ENCODE measurements at places on chromosomes 16 and 17.

GRCh38 chr17:77741109-77741508, 217.4 kb upstream of the TNRC6C start:
- no peak for DNase-seq

GRCh38 chr16:31081428-31082351, 7.1 kb downstream of the PRSS53 start:
- no peak for DNase-seq

DNA sequence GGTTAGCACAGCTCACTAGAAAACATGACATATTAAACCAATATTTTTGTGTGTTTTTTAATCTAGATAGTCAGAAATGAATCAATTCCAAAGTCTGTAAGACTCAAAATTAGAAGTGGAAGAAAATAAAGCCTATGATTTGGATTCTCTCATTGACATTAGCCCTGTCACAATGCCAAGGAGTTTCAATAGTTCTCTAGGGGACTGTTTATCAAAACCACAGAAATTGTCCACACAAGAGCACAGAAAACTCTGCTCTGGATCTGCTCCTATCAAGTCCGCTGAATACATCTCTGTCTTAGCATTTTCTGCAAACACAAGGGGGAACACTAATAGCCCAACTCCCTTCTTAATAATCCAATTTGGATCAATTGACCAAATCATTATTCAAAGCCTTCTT, 152.0 kb downstream of the HS3ST3B1 start:
- peak; percentile 11 for DNase-seq

DNA sequence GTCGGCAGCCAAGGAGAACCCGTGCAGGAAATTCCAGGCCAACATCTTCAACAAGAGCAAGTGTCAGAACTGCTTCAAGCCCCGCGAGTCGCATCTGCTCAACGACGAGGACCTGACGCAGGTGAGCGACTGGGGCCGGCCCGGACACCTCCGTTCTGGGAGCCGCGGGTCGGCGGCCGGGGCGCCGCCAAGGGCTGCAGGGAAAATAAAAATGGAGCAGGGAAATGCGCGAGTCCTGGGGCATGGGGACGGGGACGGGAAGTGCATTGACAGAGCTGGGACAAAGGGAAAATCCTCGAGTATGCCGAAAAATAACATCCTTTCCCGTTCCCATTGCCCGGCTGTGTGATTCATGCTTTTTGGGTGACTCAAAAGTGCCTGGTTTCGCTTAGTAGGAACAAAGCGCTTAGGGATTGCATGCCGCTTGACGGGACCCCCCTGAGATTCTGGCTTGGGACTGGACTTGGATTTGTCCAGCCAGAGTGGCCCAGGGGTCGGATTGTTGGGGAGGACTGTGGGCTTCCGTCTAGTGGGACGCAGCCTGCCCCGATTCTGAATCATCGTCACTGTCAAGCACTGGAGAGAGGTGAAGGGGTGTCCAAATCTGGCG, 699 bp downstream of the MPRIP start:
- DNase-seq: peak; percentile 75

DNA sequence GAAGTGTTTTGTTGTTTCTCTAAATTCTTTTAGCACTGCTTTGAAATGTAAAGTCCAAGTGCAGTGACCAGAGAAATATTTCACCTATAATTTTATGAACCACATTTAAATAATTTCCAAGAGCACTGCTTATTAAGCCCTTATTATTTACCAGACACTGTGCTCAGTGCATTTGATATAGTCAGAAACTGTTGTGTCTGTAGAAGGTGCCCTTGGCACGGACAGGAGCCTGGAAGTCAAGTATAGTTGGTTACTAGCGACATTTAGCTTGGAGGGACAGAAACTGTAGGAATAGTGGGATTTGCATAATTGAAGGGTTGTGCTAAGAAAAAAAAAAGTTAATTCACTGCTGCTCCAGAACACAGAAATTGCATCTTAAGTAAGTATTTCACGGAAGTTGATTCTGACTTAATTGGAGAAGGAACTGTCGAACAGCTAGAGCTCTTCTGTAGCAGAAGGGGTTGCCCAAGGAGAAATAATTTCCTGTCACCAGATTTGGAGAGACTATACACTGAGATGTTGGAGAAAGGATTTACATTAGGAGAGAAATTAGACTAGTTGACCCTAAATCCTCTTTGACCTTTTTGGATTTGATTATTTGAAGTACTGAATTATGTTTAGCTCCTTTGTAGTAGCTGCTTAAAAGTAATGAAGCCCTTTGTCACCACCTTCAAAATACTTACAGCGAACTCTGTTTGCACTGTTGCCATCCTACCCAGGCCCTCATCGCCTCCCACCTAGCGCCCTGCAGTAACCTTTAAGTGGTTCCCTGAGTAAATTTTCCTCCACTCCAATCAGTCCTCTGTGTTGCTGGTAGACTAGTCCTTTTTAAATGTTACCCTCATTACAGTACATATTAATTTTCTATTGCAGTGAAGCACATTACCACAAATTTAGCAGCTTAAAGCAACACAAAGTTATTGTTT, 25.6 kb downstream of the COX10 start:
- no peak for DNase-seq

DNA sequence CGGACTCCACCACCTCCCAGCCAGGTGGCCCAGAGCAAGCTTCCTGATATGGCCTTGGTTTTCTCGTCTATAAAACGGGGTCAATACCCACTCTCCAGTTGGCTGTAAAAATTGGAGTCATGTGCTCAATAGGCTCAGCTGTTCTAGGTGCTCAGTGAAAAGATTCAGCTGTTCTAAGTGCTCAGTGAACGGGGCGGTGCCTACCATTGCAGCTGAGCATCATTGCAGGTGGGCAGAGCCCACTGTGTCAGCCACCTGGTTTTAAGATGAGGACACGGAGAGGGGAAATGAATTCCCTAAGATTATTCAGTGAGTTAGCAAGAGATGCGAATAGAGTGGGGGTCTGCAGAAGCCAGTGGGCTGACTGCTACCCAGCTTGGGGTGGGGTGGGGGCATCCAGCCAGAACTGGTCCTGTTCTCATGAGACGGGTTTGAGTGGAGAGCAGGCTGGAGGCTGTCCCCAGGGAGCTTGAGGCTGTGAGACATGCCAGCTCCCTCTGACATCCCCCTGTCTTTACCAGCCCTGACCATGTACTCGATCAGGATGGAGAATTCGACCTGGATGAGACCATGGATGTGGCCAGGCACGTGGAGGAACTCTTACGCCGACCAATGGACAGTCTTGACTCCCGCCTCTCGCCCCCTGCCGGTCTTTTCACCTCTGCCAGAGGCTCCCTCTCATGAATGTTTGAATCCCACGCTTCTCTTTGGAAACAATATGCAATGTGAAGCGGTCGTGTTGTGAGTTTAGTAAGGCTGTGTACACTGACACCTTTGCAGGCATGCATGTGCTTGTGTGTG, 21.9 kb downstream of the STAT5A start:
- DNase-seq: peak; percentile 36

DNA sequence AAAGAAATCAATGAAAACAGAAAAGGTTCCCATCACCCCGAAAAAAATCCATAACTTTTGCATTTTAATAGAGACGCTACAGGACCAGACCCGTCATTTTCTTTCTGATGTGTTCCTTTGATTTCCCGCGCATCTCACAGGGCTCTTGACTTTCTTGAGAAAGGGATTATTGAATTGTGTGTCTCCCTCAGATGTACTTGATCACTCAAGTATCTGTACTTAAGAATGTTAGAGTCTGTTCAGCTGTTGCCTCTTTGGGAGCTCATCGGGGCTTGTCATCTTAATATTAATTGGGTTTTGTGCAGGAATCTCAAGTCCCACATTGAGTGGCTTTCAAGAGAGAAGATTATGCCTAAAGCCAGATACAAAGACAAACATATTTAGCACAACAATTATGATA, 606.4 kb upstream of the SALL1 start:
- no peak for DNase-seq

DNA sequence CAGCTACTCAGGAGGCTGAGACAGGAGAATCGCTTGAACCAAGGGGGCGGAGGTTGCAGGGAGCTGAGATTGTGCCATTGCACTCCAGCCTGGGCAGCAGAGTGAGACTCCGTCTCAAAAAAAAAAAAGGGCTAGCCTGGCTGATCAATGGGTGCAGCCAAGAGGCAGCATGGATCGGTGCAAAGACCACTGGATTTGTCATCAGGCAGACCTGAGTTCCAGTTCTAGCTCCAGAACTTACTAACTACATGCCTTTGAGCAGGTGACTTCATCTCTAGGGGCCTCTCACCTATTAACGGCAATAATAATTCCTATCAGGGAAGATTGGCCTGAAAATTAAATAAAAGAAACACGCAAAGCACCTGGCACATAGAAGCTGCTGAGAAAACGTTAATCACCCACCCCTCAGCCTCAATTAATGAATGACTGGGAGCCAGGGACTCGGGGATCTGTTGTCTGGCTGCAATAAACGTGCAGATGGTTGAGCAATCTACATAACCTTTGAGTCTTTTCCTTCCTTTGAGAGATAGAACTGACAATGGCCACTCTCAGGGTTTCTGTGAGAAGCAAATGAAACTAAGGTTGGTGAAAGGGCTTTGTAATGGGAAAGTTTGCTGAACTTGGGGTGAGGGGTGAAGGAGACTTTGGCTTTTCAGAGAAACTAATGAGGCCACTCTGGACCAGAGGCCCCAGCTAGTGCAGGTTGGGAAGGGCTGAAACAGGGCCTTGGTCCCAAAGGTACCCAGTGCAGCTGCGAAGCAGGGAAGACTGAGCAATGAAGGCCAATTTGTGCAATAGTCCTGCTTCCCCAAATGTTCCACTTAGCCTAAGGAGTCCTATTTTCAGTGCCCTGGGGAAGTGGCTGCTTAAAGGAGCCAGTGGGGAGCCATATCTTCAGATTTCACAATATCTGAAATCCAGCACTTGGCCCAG, 7.6 kb downstream of the SEZ6L2 start:
- DNase-seq: no peak

DNA sequence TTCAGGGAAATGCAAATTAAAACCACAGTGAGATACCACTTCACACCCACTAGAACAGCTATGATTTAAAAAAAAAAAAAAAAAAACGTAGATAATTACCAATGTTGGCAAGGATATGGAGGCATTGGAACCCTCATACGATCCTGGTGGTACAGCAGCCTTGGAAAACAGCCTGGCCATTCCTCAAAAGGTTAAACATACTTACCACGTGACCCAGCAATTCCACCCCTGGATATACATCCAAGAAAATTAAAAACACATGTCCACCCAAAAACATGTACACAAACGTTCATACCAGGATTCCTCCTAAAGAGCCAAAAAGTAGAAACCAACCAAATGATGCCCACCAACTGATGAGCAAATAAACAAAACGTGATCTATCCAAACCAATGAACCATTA, 68.1 kb downstream of the GAS7 start:
- peak; percentile 35 for DNase-seq

DNA sequence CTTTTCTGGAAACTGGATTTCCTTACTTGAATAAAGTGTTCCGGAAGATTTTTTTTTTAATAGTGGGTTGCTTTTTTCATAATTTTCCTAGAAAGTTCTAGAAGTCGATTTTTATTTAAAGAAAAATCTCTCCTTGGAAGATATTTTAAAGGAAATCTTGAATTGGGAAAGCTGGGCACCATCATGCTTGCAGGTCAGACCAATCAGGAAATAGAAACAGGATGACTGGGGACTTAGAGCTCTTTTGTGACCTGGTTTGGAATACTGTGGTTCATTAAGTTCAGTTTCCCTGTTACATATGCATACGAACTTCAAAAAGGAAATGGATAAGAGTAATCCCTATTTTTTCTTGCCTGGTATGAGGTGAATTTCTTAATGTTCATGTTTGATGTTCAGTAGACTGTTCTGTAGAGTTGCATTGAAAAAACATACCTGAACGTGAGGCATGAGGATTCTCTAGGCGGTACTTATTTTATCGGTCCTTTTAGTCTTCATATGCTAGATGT, 1.2 kb downstream of the NFATC3 start:
- peak; percentile 60 for DNase-seq

- no peak for DNase-seq
Measured at GRCh38 chr16:11181242-11181898, 74.6 kb downstream of the SOCS1 start.

GRCh38 chr17:40686192-40686591, 17.4 kb downstream of the KRT24 start:
- no peak for DNase-seq

GRCh38 chr16:56505181-56505580, 14.6 kb downstream of the BBS2 start:
- DNase-seq: no peak

DNA sequence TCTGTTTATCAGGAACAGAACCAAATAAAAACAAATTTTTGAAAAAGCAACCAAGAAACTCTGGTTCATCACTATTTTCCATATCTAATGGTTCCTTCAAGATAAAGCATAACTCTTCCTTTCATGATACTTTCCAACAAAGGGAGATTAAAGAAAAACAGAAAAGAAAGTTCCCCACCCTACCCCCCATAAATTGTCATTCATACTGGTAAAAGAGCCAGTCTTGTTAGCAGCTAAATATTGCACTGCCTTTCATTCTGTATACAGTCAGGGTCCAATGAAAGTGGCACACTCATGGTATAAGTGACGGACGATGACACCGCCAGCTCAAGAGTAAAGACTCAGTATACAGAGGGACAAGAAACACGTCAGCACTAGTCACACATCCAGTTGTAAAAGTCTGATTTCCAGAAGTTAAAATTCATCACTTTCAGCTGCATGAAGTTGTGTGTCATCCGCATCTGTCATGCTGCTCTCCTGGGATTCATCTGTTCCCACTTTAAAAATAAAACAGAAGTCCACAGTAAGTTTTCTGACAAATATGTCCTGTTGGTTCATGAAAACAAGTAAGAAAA, 68.5 kb downstream of the CDC27 start:
- DNase-seq: peak; percentile 75

- DNase-seq: no peak
Measured at GRCh38 chr17:82917699-82918345, 78.0 kb upstream of the ZNF750 start.

- DNase-seq: no peak
Measured at GRCh38 chr17:6599364-6599763, 41.1 kb downstream of the KIAA0753 start.

- DNase-seq: no peak
Measured at GRCh38 chr16:67803894-67804293, 2.5 kb downstream of the RANBP10 start.

DNA sequence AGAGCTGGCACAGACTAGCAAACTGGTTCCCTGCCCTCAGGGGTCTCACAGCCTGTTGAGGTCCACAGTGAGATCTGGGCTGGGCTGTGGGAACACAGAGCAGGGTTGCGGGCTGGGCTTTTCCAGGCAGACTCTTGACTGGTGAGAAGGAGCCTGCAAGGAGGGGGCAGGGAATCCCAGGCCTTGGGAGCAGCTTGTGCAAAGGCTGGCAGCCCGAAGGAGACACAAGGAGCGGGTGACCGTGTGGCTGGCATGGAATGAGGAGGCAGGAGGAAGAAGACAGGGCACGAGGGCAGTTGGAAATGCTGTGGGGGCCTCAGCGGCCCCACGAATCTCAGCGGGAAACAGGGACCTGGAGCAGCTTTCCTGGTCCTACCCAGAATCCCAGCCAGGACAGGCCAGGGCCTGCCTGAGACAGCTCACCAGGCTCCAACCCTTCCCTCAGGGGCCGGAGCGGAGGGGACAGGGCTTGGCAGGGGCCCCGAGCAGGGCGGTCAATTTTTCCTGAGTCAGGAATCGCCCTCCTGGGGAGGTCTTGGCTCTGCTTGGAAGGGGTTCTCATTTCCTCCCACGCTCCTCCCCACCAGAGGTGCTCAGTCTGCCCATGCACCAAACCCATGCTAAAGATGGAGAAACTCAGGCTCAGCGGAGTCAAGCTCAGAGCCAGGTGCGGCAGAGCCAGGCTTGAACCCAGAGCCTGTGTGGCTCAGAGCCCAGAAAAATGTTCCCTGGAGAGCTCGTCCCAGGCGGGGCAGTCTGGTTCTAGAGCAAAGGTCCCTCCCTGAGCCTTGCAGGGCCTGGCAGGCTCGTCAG, 9.2 kb upstream of the SNN start:
- DNase-seq: peak; percentile 19

Data from fibroblast of mammary gland (primary cell).